ENCODE measurements at places on chromosomes 3 and 15.

DNA sequence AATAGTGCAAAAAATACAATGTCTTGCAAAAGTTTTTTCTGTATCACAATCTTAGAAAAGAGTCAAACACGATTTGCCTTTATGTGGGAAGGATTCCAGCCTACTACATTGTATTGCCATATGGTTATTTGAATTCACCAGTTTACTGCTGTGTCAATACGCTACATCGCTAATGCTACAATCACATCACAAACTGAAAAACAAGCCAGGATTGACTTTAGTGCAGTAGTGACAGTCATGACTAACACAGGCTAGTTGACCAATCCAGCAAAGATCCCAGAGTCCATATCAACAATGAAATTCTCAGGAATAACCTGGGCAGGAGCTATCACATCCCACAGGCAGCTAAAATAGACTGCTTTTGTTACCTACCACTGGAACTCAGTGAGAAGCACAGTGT is 67.0 kb downstream of the IL12A start:
- no peak for DNase-seq

- no peak for DNase-seq
These were observed 1.1 kb upstream of the DENND4A start for GRCh38 chr15:65792988-65793817.

- DNase-seq, result no peak
These were observed 640.8 kb upstream of the TBL1XR1 start for GRCh38 chr3:177837951-177838655.

GRCh38 chr3:194281306-194281705 is 69.8 kb downstream of the CPN2 start:
- no peak for DNase-seq

DNA sequence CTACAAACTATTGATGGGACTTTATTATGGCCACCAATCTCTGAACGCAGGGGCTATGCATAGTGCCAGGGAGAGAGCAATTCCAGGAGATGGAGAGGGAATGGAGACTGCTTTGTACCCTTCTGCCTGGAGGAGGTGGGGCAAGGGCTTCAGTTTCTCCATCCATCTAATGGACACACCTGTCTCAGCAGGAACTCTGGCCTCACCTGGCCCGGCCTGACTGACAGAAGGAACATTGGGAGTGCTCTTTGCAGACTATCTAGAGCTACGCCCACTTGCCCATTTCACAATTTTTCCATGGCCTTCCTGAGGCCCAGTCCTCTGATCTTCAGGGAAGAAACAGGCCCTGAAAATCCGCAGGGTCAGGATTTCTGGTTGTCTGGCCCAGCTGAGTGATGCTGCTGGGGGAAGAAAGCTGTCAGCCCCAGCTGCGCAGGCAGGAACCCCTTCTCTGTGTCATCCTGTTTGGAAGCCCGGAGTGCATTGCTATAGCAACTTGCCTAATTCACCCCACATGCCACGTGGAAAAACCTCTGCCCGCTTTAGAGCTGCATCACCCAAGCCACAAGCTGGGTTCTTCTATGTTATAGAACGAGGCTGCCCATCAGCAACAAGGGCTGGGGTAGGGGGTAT is 6.4 kb downstream of the ITGA11 start:
- DNase-seq, result no peak

DNA sequence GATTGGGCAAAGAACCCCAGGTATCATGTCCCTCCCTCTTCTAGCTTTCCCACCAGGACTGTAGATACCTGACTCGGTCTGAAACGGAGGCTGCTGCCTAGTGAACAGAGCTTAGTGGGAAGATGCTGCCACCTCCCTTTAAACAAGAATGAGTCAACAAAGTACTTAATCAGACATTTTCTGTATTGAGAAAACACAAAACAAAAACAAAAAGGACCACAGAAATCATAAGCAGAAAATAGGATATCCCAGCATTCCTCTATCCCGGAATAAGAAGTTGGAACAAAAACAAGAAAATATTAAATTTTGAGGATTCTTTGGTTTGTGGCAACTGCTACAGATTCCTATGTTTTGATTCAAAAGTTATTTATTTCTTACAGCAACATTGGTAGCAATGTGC is 51.7 kb upstream of the COL8A1 start:
- no peak for DNase-seq
